Activated gamma-delta T cell treated with Interleukin-2 at 50 U/mL for 16 hours (primary cell): ENCODE measurements at places on chromosomes 6 and 20.

GRCh38 chr6:118313208-118313607 lies 234.9 kb upstream of the PLN start:
- DNase-seq = no peak

GRCh38 chr6:157358287-157358686 lies 22.7 kb upstream of the ZDHHC14 start:
- no peak for DNase-seq

DNA sequence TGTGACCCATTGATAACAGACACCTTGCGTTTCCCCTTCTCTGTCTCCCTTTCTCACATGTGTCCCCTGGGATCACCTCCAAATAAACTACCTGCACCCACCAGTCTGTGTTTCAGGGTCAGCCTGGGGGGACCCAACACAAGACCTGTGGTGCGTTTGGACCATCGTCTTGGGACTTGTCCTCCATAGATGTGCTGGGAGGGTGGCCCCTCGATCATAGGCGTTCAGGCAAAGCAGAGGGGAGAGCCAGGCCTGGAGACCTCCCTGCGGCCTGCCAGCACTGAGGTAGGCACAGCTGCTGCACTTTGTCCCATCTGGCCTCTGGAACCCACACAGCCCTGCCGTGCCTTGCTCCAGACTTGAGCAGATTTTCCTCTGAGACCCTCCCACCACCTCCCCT lies 18.1 kb downstream of the CST9 start:
- DNase-seq = no peak

- no peak for DNase-seq
Observed at GRCh38 chr20:51230727-51231126, 207.8 kb upstream of the KCNG1 start.

DNA sequence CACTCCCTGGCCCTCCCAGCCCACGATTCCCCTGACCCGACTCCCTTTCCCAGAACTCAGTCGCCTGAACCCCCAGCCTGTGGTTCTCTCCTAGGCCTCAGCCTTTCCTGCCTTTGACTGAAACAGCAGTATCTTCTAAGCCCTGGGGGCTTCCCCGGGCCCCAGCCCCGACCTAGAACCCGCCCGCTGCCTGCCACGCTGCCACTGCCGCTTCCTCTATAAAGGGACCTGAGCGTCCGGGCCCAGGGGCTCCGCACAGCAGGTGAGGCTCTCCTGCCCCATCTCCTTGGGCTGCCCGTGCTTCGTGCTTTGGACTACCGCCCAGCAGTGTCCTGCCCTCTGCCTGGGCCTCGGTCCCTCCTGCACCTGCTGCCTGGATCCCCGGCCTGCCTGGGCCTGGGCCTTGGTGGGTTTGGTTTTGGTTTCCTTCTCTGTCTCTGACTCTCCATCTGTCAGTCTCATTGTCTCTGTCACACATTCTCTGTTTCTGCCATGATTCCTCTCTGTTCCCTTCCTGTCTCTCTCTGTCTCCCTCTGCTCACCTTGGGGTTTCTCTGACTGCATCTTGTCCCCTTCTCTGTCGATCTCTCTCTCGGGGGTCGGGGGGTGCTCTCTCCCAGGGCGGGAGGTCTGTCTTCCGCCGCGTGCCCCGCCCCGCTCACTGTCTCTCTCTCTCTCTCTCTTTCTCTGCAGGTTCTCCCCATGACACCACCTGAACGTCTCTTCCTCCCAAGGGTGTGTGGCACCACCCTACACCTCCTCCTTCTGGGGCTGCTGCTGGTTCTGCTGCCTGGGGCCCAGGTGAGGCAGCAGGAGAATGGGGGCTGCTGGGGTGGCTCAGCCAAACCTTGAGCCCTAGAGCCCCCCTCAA lies at the start of gene LTA:
Gene LTA, plus strand, starts transcription at position 249 of the 871 bp plus-strand sequence. Its CDS starts 454 bp downstream, at position 703.
- DNase-seq = peak; percentile 68

DNA sequence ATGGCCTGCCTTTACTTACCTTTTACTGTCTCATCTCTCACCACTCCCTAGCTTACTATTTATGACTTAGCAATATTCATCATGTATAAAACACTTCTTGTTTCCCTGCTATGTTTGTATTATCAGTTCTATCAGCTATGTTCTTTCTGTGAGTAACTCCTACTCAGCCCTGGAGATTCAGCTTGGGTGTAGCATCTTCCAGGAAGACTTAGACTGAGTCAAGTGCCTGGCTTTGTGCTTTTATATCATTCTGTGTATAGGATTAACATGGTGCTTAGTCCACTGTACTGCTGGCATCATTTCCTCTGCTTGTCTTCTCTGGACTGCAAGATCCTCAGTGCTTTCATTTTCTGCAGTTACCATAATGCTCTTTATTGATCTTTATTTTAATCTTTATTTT lies 257.8 kb downstream of the BTBD3 start:
- no peak for DNase-seq

DNA sequence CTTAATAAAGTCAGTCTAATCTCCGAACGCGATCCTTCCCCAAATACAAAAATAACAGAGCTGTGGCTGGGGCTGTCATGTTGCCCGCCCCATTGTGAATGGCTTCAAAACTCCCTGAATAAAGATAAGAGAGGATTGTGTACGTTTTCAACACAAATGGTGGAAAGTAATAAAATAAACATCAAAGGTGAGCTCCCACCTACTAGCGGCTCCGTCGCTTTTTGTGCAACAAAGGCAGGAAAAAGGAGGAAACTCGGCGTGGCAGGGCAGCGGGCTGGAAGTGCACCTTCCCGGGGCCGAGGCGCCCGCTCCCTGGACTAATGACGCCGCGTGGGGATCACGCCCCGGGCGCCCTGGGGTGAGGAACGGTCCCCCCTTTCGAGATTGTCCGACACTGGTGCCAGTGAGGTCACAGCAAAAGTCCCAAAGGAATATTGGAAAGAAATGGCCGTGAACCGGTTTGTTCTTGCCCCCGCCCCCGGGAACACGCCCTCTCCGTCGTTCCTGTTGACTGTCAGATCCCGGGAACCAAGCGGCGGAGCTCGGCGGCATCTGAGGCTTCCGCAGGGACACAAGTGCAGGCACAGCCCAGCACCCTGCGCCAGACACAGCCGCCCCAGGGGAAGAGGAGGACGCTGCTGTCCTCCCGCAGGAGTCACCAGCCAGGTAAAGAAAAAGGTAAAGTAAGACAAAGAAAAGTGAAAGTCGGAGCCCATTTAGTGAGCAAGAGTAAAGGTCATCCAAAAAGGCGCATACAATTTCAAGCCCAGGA lies 1.1 kb upstream of the FOXQ1 start:
- no peak for DNase-seq

GRCh38 chr6:90088009-90088408 lies 193.7 kb downstream of the GJA10 start:
- no peak for DNase-seq

GRCh38 chr20:44733341-44734069 lies 12.2 kb upstream of the KCNK15 start:
- DNase-seq = peak; percentile 39

GRCh38 chr6:5422321-5422915 lies 161.1 kb downstream of the FARS2 start:
- DNase-seq = no peak

DNA sequence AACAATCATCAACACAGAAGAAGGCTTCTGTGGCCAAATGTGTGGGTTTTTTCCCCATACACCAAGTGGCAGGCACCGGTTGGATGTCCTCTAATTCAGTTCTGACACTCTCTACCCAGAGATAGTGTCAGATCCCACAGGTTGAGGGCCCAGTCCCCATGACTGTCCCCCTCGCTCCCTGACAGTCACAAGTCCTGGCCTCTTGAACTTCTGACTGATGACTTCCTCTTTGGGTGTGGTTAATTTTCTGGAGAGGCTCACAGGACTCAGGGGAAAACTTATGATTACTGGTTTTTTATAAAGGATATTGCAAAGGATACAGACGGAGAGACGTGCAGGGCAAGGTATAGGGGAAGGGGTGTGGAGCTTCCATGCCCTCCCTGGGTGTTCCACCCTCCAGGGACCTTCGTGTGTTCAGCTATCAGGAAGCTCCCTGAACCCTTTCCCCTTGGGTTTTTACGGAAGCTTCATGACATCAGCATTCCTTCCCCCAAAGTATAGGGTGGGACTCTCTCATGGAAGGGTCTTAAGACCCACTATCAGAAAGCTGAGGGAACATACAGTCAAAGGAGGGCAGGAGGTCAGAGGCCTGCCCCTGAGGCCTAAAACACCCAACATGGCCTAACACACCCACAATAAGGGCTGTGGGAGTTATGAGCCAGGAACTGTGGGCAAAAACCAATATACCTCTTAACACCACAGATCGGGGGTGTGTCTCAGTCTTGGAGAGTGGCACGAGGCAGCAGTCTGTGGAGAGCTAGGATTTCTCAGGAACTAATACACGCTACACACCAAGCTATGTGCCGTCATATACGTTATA lies 33.3 kb downstream of the FARS2 start:
- DNase-seq = no peak

GRCh38 chr20:49799698-49800097 lies 12.9 kb upstream of the SLC9A8 start:
- DNase-seq = no peak

DNA sequence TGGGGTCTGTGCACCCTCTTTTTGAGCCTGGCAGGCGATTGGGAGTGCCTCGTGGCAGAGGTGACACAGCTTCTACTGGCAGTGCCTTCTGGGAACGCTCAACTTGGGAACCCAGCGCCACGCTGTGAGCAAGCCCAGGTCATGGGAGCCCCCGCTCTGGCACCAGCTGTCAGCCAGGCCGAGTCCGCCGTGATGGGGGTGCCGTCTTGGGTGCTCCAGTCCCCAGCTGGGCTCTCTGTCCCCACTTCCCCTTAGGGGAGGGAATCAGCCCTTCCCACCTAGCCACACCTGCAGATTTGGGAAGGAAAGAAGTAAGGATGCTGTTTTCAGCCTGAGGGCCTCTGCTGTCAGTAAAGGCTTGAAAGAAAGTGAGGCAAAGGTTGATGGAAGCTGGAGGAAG lies 31.0 kb upstream of the NTSR1 start:
- no peak for DNase-seq

DNA sequence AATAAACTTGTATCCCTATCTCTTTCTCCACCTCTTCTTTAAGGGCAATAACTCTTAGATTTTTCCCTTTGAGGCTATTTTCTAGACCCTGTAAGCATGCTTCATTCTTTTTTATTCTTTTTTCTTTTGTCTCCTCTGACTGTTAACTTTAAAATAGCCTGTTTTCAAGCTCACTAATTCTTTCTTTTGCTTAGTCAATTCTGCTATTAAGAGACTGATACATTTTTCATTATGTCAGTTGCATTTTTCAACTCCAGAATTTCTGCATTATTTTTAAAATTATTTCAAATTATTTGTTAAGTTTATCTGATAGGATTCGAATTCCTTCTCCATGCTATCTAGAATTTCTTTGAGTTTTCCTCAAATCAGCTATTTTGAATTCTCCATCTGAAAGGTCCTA lies 84.0 kb downstream of the CFAP61 start:
- no peak for DNase-seq

GRCh38 chr20:23265226-23265625 lies 85.4 kb upstream of the NXT1 start:
- no peak for DNase-seq
